Pancreas (tissue), 10 donors: ENCODE measurements at places on chromosomes 11 and 22.

- no peaks in the 10 kb centered on the region for H3K36me3 ChIP-seq
- no peak for DNase-seq
- no peaks in the 10 kb centered on the region for H3K27me3 ChIP-seq
- H3K4me1 ChIP-seq: no peaks in the 10 kb centered on the region
- no peak overlapping the region for H3K27ac ChIP-seq
- no peak overlapping the region for H3K4me3 ChIP-seq
Observed at GRCh38 chr11:78379039-78379670, 38.5 kb downstream of the GAB2 start.

- H3K36me3 ChIP-seq: no peaks in the 10 kb centered on the region
- peaks cover 29% of the 10 kb centered on the region for H3K4me1 ChIP-seq
- no peaks in the 10 kb centered on the region for H3K27me3 ChIP-seq
- H3K27ac ChIP-seq: no peak overlapping the region
- DNase-seq: no peak
Observed at GRCh38 chr11:119065369-119065768, 2.2 kb upstream of the VPS11 start.

- no peak for DNase-seq
- H3K27me3 ChIP-seq: no peaks in the 10 kb centered on the region
- no peaks in the 10 kb centered on the region for H3K4me1 ChIP-seq
- H3K4me3 ChIP-seq: no peak overlapping the region
Observed at GRCh38 chr22:19810381-19811201, 44.1 kb downstream of the GNB1L start.

GRCh38 chr22:32106930-32107329 lies 52.2 kb downstream of the C22orf42 start:
- DNase-seq: no peak
- no peaks in the 10 kb centered on the region for H3K4me1 ChIP-seq
- no peaks in the 10 kb centered on the region for H3K36me3 ChIP-seq
- H3K4me3 ChIP-seq: no peak overlapping the region
- no peak overlapping the region for H3K27ac ChIP-seq
- H3K27me3 ChIP-seq: no peaks in the 10 kb centered on the region

DNA sequence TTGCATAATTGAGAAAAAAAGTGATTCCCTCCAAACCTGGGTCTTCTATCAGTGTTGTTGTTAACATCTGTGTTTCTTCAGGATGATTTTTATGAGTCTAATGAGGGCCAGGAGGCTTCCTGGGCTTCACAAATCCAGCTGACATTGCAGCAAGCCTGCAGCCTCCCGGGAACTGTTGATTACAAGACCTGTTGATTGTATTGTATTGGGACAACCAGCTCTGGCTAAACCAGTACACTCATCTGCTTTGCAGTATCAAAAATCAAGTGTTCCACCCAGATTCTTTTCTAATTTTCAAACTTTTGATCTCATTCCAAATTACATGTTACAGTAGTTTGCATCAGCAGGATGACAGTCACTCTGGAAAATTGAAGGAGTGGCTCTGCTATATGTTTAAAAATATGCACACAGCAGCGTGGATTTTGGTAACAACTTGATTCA lies 16.1 kb upstream of the PRSS23 start:
- H3K36me3 ChIP-seq: no peaks in the 10 kb centered on the region
- no peaks in the 10 kb centered on the region for H3K4me1 ChIP-seq
- H3K27me3 ChIP-seq: no peaks in the 10 kb centered on the region
- no peak overlapping the region for H3K27ac ChIP-seq
- DNase-seq: no peak

GRCh38 chr11:2689651-2690575 lies 9.9 kb downstream of the KCNQ1OT1 start:
- no peaks in the 10 kb centered on the region for H3K36me3 ChIP-seq
- no peaks in the 10 kb centered on the region for H3K27me3 ChIP-seq
- no peak overlapping the region for H3K27ac ChIP-seq

DNA sequence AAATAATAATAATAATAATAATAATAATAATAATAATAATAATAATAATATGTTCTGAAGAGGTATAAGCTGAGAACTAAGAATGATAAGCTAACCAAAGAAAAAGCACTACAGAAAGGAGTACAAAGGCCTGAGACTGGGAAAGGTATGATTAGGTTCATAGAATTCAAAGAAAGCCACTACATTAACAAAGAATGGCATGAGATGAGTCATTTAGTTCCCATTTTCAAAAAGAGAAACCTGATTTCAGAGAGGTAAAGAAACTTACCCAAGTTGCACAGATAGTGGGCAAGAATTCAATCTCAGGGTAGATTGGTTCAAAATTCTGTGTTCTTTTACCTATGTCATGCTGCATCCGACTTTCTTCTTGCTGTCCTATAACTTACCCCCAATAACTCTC lies 350.9 kb downstream of the TTC28 start:
- H3K27me3 ChIP-seq: no peaks in the 10 kb centered on the region
- no peaks in the 10 kb centered on the region for H3K36me3 ChIP-seq
- H3K27ac ChIP-seq: no peak overlapping the region
- H3K4me1 ChIP-seq: no peaks in the 10 kb centered on the region
- H3K4me3 ChIP-seq: no peak overlapping the region
- no peak for DNase-seq

- H3K4me1 ChIP-seq: peaks cover 32% of the 10 kb centered on the region
- no peak overlapping the region for H3K27ac ChIP-seq
- no peak overlapping the region for H3K4me3 ChIP-seq
- no peaks in the 10 kb centered on the region for H3K27me3 ChIP-seq
Observed at GRCh38 chr22:41846268-41846987, 13.5 kb downstream of the SREBF2 start.

DNA sequence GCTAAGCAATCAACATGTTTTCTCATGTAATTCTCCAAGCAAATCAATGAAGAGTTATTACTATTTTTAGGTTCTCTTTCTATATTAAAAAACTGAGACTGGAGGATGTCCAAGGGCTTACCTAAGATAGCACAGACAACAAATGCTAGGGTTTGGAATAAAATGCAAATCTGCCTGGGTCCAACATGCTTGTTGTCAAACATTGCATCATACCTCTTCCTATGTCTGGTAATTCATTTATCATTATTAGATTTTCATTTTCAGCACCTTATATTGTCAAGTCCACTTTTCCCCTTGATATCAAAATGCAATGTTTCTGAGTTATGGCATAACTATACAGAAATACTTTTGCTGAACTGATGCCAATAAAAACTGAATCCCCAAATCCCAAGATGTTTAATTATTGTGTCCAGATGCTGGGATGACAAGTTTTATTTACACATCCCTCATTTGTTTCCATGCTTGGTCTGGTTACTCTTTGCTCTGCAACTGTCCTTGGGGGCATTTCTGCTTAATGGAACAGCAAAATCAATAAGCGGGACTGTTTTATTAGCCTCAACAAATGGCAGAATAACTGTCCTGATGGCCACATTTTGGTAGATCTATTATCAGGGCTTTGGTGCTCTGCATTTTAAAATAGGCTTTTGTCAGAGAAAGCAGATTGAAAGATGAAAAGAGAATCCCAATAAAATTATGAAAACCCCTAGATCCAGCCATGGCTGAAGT lies 86.0 kb downstream of the C11orf87 start:
- H3K36me3 ChIP-seq: no peaks in the 10 kb centered on the region
- no peak for DNase-seq
- H3K27ac ChIP-seq: no peak overlapping the region
- no peaks in the 10 kb centered on the region for H3K4me1 ChIP-seq
- H3K4me3 ChIP-seq: no peak overlapping the region

GRCh38 chr11:37687130-37687529 lies 1089.1 kb upstream of the RAG2 start:
- no peaks in the 10 kb centered on the region for H3K36me3 ChIP-seq
- no peak overlapping the region for H3K27ac ChIP-seq
- no peaks in the 10 kb centered on the region for H3K27me3 ChIP-seq
- H3K4me1 ChIP-seq: no peaks in the 10 kb centered on the region
- no peak overlapping the region for H3K4me3 ChIP-seq
- no peak for DNase-seq

DNA sequence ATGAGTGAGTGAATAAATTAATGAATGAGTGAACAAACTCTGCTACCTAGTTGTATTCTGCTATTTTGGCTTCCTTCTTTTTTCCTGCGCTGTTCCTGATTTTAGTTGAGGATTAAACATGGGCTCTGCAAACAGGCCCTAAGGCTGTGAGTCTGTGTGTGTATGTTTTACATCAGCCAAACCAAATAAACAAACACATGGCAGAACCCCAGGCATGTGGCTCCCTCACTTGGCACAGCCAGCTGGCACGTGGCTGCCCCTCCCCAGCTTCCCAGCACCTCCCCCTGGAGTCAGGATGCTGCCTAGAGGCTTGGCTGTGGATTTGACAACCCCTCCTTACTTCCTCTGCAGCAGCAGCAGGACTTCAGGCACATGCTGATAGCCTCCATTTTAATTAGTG lies 593.2 kb downstream of the INSC start:
- peak; percentile 80 for DNase-seq
- H3K4me1 ChIP-seq: peaks cover 23% of the 10 kb centered on the region

GRCh38 chr11:7511401-7511800 lies 2.4 kb upstream of the PPFIBP2 start:
- peaks cover 29% of the 10 kb centered on the region for H3K4me1 ChIP-seq
- H3K36me3 ChIP-seq: no peaks in the 10 kb centered on the region
- no peaks in the 10 kb centered on the region for H3K27me3 ChIP-seq
- no peak overlapping the region for H3K4me3 ChIP-seq
- peak; percentile 75 for DNase-seq

DNA sequence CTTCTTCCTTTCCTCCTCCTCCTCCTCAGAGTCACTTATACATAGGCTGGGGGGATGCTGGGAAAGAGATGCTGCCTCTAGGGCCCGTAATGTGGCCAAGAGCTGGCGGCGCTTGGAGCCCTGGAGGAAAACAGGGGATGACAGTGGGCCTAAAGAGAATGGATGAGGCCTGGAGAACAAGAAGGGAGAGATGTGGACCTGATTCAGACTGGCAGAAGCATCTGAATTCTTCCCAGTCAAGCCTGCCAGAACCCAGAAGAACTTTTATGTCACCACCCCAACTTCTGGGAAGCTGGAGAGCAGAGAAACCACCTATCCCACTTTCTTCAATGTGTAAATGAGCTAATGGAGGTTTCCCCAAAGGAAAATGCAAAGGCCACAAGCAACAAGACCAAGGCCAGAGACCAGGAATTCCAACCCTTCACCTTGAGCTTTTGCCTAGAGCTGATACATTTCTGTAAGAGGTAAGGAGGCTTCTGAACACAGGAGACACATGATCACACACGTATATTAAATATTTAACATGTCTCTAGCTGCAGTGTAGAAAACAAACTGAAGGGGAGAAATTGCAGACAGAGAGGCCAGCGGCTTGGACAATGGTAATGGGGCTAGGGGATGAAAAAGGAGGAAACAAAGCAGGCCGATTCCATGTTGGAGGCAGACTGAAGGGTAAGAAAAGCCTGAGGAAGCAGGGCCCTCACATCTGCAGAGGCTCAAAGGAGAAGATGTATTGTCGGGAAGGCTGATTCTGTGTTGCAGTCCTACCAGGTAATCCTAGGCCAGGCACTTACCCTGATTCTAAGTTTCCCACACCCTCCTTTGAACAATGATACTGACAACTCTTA lies 1.1 kb downstream of the RRP8 start:
- H3K27ac ChIP-seq: no peak overlapping the region
- H3K4me1 ChIP-seq: peaks cover 21% of the 10 kb centered on the region
- no peak for DNase-seq
- no peaks in the 10 kb centered on the region for H3K27me3 ChIP-seq
- H3K36me3 ChIP-seq: peaks cover 17% of the 10 kb centered on the region

- peaks cover 6% of the 10 kb centered on the region for H3K27me3 ChIP-seq
- H3K4me1 ChIP-seq: no peaks in the 10 kb centered on the region
- H3K27ac ChIP-seq: peak overlapping the region; percentile 83
Observed at GRCh38 chr11:122100037-122100755, 15.8 kb downstream of the BLID start.

DNA sequence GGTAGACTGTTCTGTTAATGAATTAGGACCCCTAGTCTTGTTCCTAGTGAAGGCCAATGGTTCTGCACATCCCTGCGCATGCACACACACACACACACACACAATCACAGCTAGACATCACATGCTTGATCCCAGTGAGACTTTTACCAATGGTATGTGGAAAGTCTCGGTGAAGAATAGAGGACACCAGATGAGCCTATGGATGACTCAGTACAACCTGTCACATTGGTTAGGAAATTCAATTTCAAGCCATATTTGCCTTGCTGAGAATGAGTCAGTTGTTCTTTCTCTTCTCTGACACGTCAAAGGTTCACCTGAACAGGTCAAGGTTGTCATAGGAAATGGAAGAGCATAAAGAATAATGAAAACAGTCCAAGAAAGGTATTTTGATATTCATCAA lies 122.0 kb downstream of the SLC17A6 start:
- no peak overlapping the region for H3K4me3 ChIP-seq
- no peak overlapping the region for H3K27ac ChIP-seq
- no peaks in the 10 kb centered on the region for H3K36me3 ChIP-seq

GRCh38 chr22:38869663-38870062 lies 2.4 kb downstream of the CBX6 start:
- no peak for DNase-seq
- H3K27ac ChIP-seq: no peak overlapping the region
- peaks cover 3% of the 10 kb centered on the region for H3K36me3 ChIP-seq
- H3K4me1 ChIP-seq: peaks cover 23% of the 10 kb centered on the region
- H3K4me3 ChIP-seq: no peak overlapping the region

- H3K27ac ChIP-seq: no peak overlapping the region
- no peaks in the 10 kb centered on the region for H3K4me1 ChIP-seq
- no peaks in the 10 kb centered on the region for H3K36me3 ChIP-seq
- no peak for DNase-seq
- no peak overlapping the region for H3K4me3 ChIP-seq
Observed at GRCh38 chr11:19244621-19245020, 3.9 kb upstream of the E2F8 start.

- no peak overlapping the region for H3K27ac ChIP-seq
- H3K27me3 ChIP-seq: no peaks in the 10 kb centered on the region
- no peak for DNase-seq
- no peak overlapping the region for H3K4me3 ChIP-seq
Observed at GRCh38 chr11:20397281-20397680, 9.8 kb downstream of the PRMT3 start.

DNA sequence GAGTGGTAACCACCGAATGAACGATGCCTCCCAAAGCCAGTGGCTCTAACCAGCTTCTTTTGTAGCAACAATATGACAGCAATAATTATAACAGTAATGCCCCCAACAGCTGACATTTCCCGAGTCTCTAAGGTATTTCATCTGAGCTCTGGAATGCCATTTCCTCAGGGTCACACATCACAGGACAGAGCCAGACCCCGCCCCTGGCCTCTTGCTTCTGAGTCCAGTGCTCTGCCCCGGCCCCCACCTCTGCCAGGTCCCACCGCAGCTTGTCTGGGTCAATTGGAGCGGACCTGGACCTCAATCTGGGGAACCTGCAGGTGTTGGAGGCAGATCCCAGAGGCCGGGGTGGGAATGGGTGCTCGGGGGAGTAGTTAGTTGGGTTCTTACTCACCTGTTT lies 63.8 kb downstream of the IGLL1 start:
- no peak for DNase-seq
- no peaks in the 10 kb centered on the region for H3K36me3 ChIP-seq
- no peaks in the 10 kb centered on the region for H3K27me3 ChIP-seq
- no peak overlapping the region for H3K27ac ChIP-seq
- no peak overlapping the region for H3K4me3 ChIP-seq
- H3K4me1 ChIP-seq: no peaks in the 10 kb centered on the region
